ENCODE measurements at places on chromosomes 1 and 21.

GRCh38 chr1:9306006-9306405 is 13.3 kb downstream of the SPSB1 start:
- peaks cover 7% of the 10 kb centered on the region for H3K27me3 ChIP-seq
- DNase-seq: no peak
- no peak overlapping the region for H3K27ac ChIP-seq
- peaks cover 6% of the 10 kb centered on the region for H3K36me3 ChIP-seq

DNA sequence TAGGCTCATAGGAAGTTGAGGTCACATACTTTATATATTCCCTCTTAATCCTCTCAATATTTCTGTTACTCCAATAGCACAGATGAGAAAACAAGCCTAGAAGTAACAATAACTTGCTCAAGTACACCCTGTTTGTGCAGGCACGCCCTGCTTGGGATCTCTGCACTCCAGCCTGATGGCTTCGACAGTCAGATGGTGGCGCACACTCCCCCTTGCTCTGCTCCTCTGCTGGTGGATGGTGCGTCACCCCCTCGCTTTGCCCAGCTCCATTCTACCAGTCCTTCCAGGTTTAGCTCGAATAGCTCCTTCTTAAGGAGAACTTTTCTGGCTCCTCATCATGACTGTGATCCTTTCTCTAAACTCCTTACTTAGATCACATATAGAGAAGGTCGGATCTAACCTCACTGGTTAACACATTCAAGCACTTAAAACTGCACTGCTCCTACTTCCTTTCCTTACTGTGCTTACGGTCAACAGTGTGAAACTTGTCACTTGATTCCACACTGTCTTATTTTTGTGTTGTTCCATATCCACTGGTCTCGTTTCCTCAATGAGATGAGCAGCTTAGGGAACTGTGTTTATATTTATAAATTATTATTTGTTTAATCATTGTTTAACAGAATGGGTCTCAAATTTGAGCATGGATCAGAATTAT is 3.0 kb downstream of the TSPAN2 start:
- peak overlapping the region; percentile 92 for H3K27ac ChIP-seq
- no peaks in the 10 kb centered on the region for H3K36me3 ChIP-seq
- peaks cover 1% of the 10 kb centered on the region for H3K27me3 ChIP-seq
- no peak for DNase-seq

DNA sequence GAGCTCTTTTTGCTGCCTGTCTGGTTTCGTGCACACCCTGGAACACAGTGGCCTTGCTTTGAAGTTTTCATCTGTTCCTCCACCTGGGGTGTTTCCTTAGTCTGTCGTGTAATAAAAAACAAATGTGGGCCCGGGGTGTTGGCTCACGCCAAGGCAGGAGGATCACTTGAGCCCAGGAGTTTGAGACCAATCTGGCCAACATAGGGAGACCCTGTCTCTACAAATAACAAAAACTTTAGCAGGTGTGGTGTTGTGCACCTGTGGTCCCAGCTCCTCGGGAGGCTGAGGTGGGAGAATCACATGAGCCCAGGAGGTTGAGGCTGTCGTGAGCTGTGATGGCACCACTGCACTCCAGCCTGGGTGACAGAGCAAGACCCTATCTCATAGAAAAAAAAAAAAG is 4.5 kb downstream of the NCMAP start:
- H3K27me3 ChIP-seq: peaks cover 8% of the 10 kb centered on the region
- no peak for DNase-seq
- no peak overlapping the region for H3K27ac ChIP-seq
- H3K4me1 ChIP-seq: peaks cover 6% of the 10 kb centered on the region
- H3K36me3 ChIP-seq: no peaks in the 10 kb centered on the region
- no peak overlapping the region for H3K4me3 ChIP-seq

DNA sequence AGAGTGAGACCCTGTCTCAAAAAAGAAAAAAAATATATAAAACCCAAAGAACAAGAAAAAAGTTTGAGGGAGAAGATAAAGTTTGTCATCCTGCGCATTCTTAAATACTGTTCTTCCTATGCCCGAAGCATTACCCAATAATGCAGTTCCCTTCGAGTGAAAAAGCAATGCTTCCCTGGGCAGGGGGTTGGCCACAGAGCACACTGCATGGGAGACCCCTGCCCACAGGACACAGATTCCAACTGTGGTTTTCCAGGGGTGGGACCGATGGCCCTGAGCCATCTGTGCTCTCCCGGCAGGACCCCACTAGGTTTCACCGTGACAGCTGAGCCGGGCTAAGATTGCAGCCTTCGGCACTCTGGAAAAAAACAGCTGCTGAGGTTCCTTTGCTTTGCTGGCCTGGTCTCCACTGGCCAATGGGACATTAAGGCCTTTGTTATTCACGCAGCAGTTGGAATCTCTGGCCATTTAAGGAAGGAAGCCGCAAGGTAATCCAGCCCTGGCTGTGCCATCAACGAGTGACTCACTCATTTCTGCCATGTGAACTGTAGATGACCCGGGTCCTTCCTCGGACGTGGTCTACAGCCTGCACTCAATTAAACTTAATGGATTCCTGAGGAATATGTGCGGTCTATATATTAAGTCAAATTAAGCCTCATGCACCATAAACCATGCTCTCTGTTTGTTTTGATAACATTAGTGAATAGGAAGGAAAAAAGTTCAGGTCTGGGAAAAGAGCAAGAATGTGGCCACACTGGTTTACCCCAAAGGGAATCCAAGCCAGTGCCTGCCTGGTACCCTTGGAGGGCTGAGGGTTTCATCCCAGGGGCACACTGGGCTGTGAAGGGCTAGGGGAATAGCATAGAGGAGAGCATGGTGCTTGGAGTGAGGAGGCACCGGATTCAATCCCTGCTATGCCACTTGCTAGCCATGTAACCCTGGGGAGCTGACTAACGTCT is 163.2 kb downstream of the ZBTB18 start:
- peaks cover 4% of the 10 kb centered on the region for H3K4me1 ChIP-seq
- DNase-seq: no peak
- H3K4me3 ChIP-seq: no peak overlapping the region
- peaks cover 2% of the 10 kb centered on the region for H3K27me3 ChIP-seq
- no peak overlapping the region for H3K27ac ChIP-seq
- H3K36me3 ChIP-seq: no peaks in the 10 kb centered on the region

DNA sequence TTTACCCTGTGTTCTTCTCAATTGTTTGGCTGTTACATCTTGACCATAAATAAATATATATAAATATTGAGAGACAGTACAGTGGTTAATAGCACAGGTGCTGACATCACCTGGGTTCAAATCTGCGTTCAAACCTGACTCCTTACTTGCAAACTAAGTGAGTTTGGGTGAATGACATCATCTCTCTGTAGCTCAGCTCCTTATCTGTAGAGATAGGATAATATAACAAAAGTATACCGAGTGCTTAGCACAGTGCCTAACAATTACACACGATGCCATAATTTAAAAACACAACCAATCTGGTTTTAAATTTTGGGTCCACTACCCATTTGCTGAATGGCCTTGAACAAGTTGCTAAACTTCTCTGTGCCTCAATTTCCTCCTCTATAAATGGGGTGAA is 86.6 kb downstream of the RRAGC start:
- no peak overlapping the region for H3K4me3 ChIP-seq
- H3K27me3 ChIP-seq: peaks cover 2% of the 10 kb centered on the region
- H3K4me1 ChIP-seq: no peaks in the 10 kb centered on the region
- no peak overlapping the region for H3K27ac ChIP-seq
- no peaks in the 10 kb centered on the region for H3K36me3 ChIP-seq

DNA sequence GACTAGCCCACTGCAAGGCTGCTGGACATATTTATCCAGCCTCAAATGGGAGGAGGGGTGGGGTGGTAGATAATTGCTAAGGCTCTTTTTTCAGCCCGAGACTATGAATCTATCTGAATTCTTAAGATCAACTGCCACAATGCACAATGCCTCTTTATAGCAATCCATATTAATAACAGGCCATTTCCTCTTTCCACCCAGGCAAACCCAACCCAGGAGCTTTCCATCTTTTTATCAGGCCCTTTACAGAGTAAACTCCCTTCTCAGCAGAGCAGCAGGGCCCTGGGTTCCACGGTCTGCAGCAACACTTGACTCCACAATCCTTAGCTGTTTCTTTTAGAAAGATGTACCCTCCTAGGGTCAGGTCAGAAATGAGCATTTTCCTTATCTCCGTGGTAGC is 806 bp downstream of the DDOST start:
- H3K4me1 ChIP-seq: peaks cover 26% of the 10 kb centered on the region
- no peak for DNase-seq
- H3K27ac ChIP-seq: peak overlapping the region; percentile 54

DNA sequence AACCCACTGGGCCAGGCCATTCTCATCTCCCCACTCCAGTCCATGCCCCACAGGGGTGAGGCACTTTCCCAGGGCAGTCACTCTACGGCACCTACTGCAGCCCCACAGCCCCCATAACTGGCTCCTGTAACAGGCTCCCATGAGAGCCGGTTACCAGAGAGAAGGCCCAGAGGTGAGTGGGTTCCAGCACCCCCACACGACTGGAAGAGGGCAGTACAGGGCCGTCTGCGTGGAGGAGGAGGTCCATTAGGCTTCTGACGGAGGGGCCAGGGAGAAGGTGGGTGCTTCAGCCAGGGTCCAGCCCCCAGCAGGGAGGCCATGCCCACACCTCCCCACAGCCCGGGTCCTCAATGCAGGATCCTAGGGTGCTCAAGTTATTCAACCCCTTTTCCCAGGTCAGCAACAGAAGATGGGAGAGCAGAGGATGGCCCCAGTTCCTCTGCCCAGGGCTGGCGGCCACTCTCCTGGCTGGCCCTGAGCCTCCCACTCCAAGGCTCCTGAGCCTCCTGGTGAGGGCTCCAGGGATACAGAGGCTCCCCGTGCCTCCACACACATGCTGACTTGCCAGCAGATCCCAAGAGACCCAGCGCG is 1.6 kb downstream of the ACAP3 start:
- H3K4me1 ChIP-seq: peaks cover 15% of the 10 kb centered on the region
- peaks cover 11% of the 10 kb centered on the region for H3K27me3 ChIP-seq
- H3K27ac ChIP-seq: no peak overlapping the region
- DNase-seq: no peak

DNA sequence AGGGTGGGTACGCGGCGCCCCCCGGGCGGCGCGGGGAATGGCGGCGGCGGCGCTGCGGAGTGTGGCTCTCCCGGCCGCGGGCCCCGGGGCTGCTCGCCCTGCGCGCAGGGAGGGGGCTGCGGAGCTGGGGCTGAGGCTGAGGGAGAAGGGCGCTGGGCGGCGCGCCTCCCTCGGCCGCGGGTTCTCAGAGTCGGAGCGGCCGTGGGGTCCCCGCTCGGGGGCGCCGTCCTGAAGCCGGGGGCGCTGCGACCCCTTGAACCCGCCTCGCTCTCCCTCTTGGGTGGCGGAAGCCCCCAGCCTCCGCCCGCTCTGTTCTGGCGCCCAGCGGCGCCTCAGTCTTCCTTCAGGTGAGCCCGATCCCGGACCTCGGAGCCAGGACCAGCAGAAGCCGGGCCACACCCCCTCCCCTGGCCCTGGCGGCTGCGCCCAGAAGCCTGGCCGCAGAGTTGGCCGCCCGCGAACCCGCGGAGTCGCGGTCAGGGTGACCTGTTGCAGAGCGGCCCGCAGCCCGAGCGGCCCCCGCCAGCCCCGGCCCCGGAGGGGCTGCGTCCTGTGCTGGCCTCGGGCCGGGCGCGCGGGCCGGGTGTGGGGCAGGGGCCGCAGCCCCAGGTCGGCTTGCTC is 532 bp downstream of the RALGPS2 start:
- H3K27ac ChIP-seq: no peak overlapping the region
- H3K36me3 ChIP-seq: no peaks in the 10 kb centered on the region
- peak overlapping the region; percentile 96 for H3K4me3 ChIP-seq
- H3K4me1 ChIP-seq: peaks cover 14% of the 10 kb centered on the region

DNA sequence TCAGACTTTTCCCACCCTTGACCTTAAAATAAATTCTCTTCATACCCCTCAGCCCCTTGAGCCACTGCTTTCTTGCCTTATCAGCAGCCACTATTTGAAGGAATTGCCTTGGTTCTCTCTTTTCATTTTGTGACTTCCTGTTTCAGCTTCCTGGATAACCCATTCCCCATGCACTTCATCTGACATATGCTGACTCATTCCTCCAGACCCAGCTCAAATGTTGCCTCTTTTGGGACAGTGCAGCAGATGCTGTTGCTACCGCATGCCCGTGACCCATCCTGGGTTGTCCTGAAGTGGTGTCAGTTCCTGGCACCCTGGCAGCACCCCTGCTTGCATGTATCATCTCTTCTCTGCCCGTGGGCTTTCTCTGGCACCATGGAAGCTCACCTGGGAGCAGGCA is 496.1 kb downstream of the PTPRU start:
- H3K4me1 ChIP-seq: peaks cover 3% of the 10 kb centered on the region
- H3K4me3 ChIP-seq: peak overlapping the region; percentile 1
- no peak overlapping the region for H3K27ac ChIP-seq
- H3K27me3 ChIP-seq: peaks cover 4% of the 10 kb centered on the region
- H3K36me3 ChIP-seq: no peaks in the 10 kb centered on the region

DNA sequence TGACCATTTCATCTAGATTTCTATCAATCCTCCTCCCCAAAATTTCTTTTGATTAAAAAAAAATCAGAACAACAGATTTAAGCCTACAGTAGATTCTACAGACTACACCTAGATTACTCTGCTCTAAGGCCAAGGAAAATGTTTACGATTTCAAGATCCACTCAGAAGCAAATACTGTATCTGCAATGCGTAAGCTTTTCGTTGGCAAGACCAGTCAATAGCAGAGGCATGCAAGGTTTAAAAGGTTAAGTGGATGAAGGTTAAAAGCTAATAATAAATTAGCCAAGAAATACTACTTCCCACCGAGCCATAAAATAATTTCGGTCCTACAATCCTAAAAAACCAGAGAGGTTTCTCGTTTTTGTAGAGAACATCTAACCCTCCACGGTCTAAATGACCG is 1.3 kb downstream of the CLSTN1 start:
- H3K27me3 ChIP-seq: peaks cover 13% of the 10 kb centered on the region
- H3K36me3 ChIP-seq: peaks cover 6% of the 10 kb centered on the region
- no peak for DNase-seq
- H3K27ac ChIP-seq: peak overlapping the region; percentile 48
- H3K4me1 ChIP-seq: peaks cover 18% of the 10 kb centered on the region

GRCh38 chr1:94725566-94725965 is 94.6 kb upstream of the SLC44A3 start:
- H3K4me3 ChIP-seq: no peak overlapping the region
- peaks cover 2% of the 10 kb centered on the region for H3K4me1 ChIP-seq
- no peak for DNase-seq
- H3K36me3 ChIP-seq: no peaks in the 10 kb centered on the region

DNA sequence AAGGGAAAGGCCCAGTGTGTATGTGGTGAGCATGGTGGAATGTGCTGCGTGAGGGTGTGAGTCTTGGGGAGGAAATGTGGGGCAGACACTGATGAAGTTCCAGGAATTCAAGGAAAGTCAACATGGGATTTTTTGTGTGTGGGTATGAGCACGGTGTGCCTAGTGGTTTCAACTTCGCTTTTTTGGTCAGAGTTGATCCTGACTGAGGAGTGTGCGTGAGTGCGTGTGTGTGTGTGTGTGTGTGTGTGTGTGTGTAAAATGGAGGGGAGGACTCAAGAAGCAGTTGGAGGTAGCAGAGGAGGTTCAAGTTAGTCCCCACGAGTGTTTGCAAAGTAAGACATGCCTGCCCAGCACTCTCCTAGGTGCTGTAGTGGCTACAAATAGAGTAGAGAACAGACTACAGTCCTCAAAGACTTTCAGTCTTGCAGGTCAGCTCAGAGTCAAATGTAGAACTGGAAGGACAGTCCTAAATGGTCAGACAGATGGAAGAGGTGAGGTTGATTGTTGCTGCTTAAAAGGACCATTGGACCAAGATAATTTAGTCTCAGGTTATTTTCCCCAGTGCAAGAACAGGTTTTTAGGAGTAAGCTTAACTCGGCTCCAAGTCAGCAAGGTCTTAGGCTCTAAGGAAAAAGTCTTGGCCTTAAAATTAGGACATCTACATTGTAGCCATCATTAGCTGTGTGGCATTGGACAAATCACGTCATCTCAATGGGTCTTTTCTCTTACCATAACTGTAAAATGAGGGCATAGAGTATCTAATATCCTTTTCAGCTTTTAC is 25.0 kb downstream of the SLAMF1 start:
- DNase-seq: no peak
- peaks cover 3% of the 10 kb centered on the region for H3K36me3 ChIP-seq
- peaks cover 9% of the 10 kb centered on the region for H3K4me1 ChIP-seq
- H3K27me3 ChIP-seq: peaks cover 3% of the 10 kb centered on the region
- peak overlapping the region; percentile 35 for H3K4me3 ChIP-seq
